ENCODE measurements at places on chromosomes 16 and 17.

DNA sequence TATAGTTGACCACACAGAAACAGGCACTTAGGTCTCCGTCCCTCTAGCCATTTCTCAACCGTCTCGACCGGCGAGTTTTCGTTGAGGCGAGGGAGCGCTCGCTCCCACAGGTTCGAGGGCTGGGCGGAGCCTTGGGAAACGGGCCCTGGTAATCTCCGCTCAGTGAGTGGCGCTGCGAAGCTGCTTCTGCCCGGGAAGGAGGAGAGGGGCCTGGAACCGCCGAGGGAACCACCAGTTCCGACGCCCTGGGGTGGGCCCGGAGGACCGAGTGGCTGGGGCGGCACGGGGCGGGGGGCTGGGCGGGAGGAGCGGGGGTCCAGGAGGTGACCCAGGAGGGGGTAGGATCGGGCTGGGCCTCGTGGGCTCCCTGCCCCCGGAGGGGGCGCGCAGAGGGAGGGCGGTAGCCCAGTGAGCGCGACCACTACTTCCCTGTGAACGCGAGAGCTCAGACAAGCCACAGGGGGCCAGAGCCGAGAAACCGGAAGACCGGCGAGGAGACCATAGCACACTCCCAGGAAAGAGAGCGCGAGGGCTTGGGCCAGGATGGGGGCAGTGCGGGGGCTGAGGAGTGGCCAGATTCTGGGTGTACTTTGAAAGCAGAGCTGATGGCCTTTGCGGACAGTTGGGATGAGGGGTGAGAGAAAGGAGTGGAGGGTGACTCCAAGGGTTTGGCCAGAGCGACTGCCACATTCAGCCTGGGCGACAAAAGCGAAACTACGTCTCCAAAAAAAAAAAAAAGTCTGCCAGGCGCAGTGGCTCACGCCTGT, 29.9 kb upstream of the ARL4D start:
- peak; percentile 90 for DNase-seq

- no peak for DNase-seq
These were observed 55.4 kb downstream of the JPH3 start for GRCh38 chr16:87657621-87658192.

DNA sequence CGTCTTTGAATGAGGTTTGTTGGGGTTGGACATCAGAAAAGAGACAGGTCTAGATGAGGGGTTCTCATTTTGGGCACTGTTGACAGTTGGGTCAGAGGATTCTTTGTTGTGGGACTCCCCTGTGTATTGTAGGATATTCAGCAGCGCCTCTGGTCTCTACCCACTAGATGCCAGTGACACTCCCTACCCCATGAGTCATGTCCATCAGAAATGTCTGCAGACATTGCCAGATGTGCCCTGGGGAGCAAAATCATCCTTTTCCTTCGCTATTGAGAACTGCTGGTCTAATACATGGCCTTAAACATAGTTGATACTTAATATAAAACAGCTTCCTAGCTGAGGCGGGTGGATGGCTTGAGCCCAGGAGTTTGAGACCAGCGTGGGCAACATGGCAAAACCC, 3.1 kb downstream of the ABAT start:
- no peak for DNase-seq

- no peak for DNase-seq
These were observed 15.4 kb downstream of the TBX4 start for GRCh38 chr17:61467416-61468262.

DNA sequence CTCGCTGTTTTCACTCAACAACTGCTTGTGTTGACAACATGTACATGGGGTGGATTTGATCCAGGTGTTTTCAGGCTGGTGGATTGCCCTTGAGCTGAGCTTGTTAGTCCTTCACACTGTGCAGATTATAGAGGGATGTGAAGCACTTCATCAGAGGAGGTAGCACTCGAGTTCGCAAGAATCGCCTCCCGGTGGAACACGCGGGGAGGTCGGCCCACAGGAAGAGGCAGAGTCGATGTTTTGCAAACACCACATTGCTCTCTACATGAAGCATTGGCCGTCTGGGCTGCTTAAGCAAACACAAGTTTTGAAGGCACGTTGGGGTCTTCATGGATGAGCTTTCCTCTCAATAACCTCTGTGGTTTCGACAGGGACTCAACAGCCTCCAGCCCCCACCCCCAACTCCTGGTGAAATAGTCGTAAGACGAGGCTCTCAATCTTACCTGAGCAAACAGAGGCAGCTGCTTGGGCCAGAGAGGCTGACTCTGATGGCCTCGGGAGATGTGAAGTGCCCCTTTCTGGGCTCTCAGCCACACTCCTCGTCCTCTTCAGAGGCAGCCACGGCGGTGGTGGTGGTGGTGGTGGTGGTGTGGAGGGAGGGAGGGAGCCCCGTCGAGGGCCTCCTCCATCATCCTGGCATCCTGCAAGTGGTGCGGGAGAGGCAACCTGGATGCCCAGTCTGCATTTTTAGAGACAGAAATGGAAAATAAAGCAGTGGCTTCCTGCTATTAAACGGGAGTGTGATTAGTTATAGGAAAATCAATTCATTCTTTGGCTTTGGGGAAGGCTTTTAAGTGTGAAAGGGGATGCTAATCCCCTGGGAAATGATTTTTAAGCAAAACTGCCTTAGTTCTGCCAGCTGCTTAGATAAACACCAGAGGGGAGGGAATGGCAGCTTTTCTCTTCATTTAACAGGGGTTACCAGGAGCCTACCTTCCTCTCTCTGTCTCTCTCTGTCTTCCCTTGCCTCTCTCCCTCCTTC, 552.5 kb upstream of the EEF2KMT start:
- no peak for DNase-seq

GRCh38 chr17:60959011-60959410, 281.4 kb downstream of the BCAS3 start:
- DNase-seq, result no peak

DNA sequence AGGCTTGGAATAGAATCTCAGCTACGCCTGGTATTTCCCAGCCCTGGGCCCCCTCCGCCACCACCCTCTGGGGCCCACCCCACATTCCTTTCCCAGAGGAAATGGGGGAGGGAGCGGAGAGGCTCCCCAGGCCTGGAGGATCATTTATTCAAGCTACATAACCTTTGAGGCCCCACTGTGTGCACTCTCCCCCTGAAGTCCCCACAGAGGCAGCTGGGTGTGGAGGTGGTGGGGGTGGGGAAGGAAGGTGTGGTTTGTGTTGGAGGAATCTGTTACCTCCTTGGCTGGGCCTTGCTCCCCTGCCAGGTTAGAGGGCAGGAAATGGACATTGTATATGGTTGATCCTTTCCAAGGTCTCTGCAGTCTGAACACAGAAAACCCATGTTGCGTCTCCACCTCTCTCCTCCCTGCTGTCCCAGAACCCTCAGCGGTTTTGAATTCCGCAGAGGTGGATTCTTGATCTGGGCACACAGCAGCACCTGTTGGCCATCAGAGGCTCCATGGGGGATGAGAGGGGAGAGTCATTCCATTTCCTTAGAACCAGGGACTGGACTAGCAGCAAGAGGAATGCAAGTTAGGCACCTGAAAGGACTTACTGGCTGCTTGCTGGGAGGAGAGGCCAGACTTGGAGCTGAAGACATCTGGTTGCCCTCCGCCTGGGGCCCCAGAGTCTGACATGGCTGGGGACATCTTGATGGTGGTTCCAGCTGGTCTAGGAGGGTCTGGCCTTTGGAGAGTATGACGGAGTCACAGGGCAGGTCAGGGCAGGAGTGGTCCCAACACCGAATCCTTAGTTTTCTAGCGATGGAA, 23.0 kb downstream of the ARHGAP23 start:
- no peak for DNase-seq

- DNase-seq, result peak; percentile 24
These were observed 1.8 kb downstream of the MPP2 start for GRCh38 chr17:43905400-43905984.

- no peak for DNase-seq
These were observed 97.8 kb upstream of the MED13 start for GRCh38 chr17:62162898-62163297.

GRCh38 chr16:24445216-24445615, 94.2 kb upstream of the RBBP6 start:
- no peak for DNase-seq

DNA sequence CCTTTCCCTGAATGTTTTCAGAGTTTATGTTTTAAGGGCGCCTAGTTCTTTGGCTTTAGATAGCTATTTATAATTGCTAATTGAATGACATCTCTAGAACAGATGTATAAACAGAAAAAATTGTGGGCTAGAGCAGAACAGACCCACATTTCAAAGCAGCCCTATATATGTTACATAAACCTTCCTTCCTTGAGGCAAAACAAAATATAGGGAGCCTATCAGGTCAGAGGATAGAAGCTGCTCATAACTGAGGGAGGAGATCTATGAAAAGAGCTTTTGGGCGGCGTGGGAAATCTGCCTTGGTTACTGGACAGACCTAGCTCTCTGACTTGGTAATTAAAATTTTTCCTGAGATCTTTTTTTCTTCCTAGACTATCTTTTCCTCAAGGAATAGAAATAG, 68.4 kb downstream of the SPAG9 start:
- no peak for DNase-seq

- DNase-seq, result no peak
These were observed 7.6 kb downstream of the PER1 start for GRCh38 chr17:8144401-8145231.

DNA sequence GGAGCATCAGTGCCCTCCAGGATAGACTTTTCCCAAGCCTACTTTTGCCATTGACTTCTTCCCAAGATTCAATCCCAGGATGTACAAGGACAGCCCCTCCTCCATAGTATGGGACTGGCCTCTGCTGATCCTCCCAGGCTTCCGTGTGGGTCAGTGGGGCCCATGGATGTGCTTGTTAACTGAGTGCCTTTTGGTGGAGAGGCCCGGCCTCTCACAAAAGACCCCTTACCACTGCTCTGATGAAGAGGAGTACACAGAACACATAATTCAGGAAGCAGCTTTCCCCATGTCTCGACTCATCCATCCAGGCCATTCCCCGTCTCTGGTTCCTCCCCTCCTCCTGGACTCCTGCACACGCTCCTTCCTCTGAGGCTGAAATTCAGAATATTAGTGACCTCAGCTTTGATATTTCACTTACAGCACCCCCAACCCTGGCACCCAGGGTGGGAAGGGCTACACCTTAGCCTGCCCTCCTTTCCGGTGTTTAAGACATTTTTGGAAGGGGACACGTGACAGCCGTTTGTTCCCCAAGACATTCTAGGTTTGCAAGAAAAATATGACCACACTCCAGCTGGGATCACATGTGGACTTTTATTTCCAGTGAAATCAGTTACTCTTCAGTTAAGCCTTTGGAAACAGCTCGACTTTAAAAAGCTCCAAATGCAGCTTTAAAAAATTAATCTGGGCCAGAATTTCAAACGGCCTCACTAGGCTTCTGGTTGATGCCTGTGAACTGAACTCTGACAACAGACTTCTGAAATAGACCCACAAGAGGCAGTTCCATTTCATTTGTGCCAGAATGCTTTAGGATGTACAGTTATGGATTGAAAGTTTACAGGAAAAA, 9.7 kb upstream of the CYLD start:
- no peak for DNase-seq

GRCh38 chr17:58236394-58236793, 2.0 kb upstream of the LPO start:
- no peak for DNase-seq
